GM06990 (cell line): ENCODE measurements at places on chromosomes 12 and 14.
A peak's percentile ranks its signal among the peaks of the same experiment; 100 is the strongest.

GRCh38 chr14:92677955-92678354 lies 70.5 kb downstream of the LGMN start:
- no peak for DNase-seq

DNA sequence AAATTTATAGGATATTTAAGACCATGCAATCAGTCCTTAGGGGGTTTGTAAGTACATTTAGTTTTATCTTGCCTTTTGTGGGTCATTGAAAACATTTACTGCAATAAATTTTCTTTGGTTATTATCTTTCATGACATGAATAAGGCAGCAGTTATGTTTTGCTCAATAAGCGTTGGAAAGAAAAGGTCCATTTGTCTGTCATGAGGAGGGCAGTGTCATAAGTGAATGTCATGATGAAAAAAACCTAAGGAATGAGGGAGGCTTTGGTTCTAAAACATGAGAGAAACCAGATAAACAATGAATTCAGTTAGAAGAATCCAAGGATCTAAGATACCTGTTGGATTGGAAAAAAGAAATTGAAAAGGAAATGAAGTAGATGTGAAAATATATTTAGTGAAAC lies 209.4 kb downstream of the NAV3 start:
- no peak for DNase-seq

DNA sequence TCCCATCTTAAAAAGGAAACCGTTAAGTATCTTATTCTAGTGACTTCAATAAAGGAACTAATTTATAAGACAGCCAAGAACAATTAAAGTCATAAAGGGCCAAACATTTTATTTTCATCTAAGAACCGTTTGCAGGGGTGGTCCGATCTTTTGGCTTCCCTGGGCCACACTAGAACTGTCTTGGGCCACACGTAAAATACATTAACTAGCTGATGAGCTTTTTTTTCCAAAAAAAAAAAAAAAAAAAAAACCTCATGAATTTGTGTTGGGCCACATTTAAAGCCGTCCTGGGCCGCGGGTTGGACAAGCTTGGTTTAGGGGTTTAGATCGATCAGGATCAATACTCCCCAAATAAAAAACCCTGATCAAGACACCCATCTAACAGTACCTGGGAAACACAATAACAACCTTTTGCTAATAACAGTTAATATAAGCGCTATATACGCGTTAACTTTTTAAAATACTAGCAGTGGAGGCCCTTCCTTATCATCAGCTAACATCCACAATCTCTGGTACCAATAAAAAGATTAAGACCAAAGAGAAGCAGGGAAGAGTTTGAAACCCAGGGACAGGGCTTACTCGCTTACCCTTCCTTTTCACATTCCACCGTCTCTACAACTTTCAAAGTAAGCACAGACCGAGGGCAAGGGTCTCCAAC lies 1.1 kb downstream of the NAP1L1 start:
- no peak for DNase-seq

GRCh38 chr14:57549765-57550420 lies 56.2 kb upstream of the CCDC198 start:
- no peak for DNase-seq

DNA sequence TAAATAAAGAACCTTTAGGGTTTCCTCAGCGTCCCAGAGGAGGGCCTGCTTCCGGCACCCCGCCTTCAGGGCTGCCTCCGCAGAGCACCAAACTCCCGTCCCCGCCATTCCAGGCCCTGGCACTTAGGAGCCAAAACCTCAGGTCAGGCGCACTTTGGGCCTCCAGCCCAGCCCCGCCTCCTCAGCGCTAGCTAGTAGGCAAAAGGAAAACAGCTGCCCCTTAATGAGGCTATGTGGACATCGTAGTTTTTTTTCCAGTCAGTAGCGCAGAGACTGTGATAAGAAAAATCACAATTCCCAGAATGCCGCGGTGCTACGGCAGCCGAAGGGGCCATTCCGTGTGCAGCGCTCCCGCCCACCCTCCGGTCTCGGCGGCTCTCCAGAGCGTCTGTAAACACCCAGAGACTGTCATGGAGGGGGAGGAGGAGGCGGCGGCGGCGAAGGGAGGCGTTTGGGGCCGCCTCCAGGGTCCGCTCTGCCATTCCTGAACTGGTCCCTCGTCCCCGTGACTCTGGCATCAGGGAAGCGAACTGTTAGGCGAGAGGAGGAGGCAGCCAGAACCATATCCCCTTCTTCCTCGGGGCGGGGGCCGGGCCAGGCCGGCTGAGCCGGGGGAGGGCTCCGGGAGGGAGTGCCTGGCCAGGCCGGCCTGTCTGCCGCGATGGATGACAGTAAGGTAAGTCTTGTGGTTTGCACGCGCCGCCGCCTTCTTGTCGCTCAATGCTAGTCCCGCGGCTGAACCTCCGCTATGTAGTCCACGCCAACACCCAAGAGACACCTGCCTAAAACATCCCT lies at the start of gene CREBL2:
Gene CREBL2, plus strand, starts transcription at position 365 of the 795 bp plus-strand sequence. Its CDS starts 297 bp downstream, at position 662.
- DNase-seq, result peak; percentile 92

GRCh38 chr14:103104654-103105452 lies 10.3 kb downstream of the EXOC3L4 start:
- DNase-seq, result peak; percentile 73

DNA sequence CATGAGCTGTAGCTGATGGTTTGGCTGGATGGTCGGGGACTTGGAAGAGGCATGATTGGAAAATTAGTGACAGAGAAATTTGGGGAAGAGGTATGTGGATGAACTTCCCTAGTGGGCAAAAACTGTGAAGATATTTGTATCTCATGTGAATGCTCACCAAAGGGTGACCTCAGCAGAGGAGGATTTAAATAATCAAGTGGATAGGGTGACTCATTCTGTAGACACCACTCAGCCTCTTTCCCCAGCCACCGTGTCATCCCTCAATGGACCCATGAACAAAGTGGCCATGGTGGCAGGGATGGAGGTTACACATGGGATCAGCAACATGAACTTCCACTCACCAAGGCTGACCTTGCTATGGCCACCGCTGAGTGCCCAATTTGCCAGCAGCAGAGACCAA lies 60.8 kb upstream of the KRAS start:
- DNase-seq, result no peak

- no peak for DNase-seq
Measured at GRCh38 chr12:93868771-93869170, 191.6 kb downstream of the CRADD start.

- no peak for DNase-seq
Measured at GRCh38 chr14:92866181-92866752, 56.7 kb upstream of the CHGA start.

DNA sequence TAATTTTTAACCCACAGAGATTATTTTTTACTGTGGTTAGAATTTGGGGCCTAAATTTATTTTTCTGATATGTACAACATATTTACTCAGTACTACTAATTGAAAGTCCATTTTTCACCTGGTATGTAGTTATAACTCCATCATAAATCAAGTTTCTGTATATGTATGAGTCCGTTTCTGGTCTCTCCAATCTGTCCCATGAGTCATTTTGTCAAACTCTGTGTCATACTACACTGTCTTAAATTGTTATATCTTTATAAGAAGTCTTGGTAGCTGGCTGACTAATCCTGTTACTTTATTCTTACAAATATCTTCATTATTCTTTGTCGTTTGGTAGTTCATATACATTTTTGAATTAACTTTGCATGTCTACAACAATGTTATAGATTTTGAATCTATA lies 344.0 kb downstream of the PDZRN4 start:
- DNase-seq, result no peak

- DNase-seq, result no peak
Measured at GRCh38 chr12:81874586-81874985, 115.4 kb upstream of the PPFIA2 start.

- DNase-seq, result no peak
Measured at GRCh38 chr14:49494836-49495235, 91.3 kb downstream of the RPS29 start.
